ENCODE measurements at places on chromosomes 13 and 19. TPM values are rescaled to one million over a fixed set of nuclear protein-coding genes. Genes with fewer than 3 reads are reported as not detected.

Gene ZNF439
- 2.8 TPM for total RNA-seq

Gene TUBB4A
- 0.41 TPM for total RNA-seq

Gene CRTC1
- 2.4 TPM for total RNA-seq

DNA sequence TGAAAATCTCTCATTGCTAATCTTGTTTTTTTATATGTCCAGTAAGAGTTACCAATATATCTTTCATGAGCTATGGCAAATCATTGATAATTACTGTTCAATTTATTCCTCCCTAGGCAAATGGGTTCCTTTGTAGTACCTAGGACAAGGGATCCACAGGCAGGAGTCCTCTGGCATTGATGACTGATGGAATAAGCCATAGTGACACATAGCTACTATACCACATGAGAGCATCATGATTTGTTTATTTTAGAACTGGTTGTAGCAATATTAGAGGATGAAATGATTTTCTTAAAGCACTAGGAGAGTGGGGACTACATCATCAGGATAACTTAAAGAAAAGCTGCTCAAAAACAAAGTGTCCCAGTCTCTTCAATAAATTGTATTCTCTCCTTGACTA is 21.7 kb upstream of the MAB21L1 start:
- no peak for DNase-seq

- peak; percentile 56 for DNase-seq
These were observed 1060.5 kb downstream of the DIAPH3 start for GRCh38 chr13:59103004-59103768.

DNA sequence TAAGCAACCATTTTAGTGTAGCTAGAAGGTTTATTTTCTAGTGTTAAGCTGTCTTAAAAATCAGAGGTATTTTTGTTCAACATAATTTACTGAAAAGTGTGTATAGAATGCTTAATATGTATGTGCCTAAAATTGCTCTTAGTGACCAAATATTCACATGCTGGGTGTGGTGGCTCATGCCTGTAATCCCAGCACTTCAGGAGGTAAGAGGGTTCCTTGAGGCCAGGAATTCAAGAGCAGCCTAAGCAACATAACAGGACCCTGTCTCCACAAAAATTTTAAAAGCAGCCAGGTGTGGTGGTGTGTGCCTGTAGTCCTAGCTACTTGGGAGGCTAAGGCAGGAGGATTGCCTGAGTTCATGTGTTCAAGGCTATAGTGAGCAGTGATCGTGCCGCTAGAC is 120.9 kb upstream of the FRY start:
- DNase-seq, result no peak

DNA sequence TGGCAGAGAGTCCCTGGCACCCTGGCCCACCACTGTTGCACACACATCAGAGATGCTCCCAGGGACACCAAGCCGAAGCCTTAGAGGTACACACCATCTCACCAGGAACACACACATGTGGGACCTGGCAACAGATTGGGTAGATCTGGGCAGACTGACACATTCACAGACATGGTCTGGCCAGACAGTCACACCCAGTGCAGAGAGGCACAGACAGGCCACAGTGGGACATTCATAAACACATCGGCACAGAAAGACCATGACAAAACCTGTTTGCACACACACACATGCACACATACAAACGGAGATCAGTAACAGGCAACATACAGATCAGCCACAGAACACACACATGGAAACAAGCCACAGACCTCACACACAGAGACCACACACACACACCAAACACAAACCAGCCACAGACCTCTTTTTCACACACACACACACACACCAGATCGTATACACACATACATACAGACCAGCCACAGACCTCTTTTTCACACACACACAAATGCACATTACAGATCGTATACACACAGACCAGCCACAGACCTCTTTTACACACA is 6.3 kb upstream of the JUNB start:
- DNase-seq, result peak; percentile 37

DNA sequence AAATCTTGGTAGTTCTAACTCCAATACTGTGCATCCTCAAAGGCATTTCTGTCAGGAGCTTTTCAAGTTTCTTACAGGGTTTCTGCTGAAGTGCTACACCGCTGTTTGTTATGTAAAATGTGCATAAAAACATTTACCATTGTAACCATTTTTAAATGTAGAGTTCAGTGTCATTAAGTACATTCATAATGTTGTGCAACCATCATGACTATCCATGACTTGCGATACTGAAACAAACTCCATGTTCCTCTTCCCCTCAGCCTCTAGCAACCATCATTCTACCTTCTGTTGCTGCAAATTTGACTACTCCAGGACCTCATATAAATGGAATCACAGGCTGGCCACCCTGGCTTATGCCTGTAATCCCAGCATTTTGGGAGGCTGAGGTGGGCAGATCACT is 14.4 kb upstream of the SLC25A42 start:
- no peak for DNase-seq

DNA sequence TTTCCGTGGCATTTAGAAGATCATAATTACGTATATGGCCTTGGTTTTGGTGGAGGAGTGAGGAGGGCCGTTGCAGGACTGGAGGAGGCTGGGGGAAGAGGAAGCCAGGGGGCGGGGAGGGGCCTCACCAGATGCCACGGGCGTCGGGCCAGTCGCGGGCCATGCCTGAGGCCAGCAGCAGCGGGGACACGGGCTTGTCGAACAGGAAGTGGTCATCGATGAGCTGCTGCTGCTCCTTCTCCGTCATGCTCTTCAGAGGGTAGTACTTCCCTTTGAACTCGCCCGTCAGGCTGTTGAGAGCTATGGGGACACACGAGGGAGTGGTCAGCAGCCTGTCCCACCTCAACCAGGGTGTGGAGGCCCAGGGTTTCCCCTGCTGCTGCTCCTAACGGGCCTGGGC is 11.1 kb downstream of the CKM start:
- DNase-seq, result no peak

DNA sequence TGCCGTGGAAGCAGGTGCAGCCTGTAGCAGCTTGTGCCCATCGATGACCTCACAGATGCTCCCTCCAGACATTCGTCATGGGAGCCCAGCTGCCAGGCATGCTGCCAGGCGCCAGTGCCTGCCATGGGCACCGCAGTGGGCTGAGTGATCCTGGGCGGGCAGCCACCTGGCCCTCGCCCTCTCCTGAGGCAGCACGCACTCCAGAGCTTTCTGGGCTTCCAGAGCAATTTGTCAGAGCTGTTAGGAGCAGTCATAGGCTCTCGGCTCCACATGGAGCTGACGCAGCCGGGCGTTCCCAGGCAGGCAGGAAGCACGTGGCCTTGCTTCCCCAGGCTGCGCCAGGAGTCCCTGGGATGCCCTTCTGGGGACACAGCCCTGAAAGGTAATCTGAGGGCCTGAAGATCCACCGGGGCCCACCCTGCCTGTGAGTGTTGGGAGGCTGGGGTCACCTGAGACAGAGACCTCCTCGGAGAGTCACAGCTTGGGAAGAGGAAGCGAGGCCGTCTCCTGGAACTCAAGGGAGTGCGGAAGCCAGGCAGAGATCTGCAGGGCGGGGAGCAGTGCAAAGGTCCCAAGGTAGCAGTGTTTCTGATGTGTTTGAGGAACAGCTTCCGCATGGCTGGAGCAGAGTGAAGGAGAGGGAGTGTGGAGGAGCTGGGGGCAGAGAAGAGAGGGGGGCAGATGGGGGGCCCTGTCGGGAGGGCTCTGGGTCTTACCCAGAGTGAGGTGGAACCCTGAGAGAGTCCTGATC is 50.6 kb downstream of the DPF1 start:
- peak; percentile 74 for DNase-seq

DNA sequence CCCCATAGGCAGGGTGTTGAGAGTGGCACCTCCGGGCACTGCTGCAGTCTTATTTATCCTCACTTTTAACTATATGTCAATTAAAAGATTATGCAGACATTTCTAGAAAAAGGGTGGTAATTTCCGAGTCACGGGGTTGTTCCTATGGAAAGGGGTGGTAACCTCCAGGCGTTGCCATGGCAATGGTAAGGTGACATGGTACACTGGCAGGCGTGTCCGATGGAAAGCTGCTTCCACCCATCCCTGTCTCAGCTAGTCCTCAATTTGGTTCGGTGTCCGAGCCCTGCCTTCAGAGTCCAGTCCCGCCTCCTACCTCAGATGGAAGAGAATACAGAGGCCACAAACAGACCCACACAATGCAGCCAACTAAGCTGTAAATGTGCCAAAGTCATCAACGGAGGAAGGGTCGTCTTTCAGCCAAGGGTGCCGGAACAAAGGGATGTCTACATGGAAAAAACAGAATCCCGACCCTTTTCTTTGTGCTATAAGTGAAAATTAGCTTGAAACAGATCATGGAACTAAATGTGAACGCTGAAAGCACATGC is 72.6 kb upstream of the C13orf46 start:
- no peak for DNase-seq
